NT2/D1 (cell line): ENCODE measurements at places on chromosomes 12 and 14.

GRCh38 chr14:33668066-33668465 is 282.8 kb downstream of the EGLN3 start:
- DNase-seq: no peak

- no peak for DNase-seq
These were observed 5.2 kb downstream of the P2RX4 start for GRCh38 chr12:121214855-121215745.

- no peak for DNase-seq
These were observed 27.9 kb downstream of the FAR2 start for GRCh38 chr12:29176941-29177340.

DNA sequence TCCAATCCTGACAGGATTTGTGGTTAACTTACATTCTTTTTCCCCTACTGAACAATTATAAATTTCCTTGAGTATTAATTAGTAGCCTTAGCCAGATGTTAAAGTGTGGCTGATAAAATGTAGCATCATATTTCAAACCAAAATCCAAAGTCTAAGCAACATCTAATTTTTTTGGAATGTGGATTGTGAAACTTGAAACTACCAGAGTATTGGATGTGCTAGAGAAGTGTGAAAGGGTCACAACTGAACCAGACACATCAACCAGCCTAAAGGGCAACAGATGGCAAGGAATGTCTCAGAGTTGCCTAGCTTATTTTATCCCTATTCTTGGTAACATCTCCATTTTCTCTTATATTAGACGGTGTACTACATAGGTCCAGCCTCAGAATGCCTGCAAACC is 153.1 kb upstream of the DCN start:
- DNase-seq: no peak
